ENCODE measurements at places on chromosomes 4 and X.

- no peak for DNase-seq
Measured at GRCh38 chr4:146336410-146336807, 122.1 kb downstream of the REELD1 start.

GRCh38 chr4:4803216-4803911 lies 56.1 kb upstream of the MSX1 start:
- DNase-seq: no peak

GRCh38 chrX:105375816-105376215 lies 155.3 kb upstream of the TEX13A start:
- DNase-seq: peak; percentile 1

DNA sequence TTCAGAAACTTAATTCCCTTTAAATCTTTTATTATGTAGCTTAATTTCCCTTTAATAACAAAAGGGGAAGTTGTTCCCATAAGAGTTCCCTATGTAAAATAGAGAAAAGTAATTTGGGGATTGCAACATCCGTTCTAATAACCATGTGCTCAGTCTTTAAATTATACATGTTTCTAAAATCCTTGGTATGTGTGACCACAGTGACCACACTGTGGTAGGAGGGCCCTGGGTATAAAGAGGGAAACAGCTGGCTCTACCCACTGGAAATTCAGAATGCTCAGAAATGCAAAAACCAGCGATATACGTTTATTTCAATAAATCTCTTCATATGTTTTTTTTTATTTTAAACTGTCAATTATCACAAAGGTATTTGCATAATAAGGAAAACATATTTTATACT lies 219.1 kb downstream of the FGF13 start:
- no peak for DNase-seq

DNA sequence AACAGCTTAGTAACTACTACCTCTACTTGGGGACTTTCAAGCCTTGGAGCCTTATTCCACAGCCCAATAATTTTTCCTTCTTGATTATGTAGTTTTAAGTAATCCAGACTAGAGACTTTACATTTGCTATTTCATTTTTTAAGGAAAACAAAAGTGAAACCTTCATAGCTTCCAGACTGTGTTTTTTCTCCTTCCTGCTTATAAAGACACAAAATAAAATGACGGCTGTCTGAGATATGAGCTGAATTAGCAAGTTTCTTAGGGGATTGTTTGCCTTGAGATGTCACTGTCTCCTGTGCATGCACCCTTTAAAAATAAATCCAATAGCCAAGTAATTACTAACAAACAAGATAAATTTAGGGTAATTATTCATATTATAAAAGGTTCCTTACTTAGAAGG lies 78.8 kb upstream of the PACRGL start:
- DNase-seq: no peak

DNA sequence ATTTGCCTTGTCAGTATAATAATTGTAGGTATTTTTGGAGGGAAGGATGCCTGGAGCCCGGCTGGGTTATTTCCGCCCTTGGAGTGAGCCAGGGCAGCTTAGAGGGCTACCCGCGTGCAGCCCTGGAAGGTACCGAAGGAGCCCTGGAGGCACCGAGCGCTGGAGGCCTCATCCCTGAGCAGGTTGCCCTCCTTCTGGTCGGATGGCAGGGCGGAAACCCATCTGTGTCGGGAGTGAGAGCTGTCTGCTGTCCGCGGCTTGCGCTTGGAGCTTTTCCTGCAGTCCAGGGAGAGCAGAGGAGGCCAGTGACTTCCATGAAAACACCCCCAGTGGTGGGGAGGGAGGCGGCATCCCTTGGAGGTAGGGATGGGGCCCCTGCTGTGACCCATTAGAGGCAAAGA lies 122.1 kb downstream of the TBL1X start:
- no peak for DNase-seq

- no peak for DNase-seq
Measured at GRCh38 chrX:110402850-110403221, 44.2 kb downstream of the RTL9 start.

- DNase-seq: no peak
Measured at GRCh38 chr4:182536221-182536811, 293.1 kb downstream of the TENM3 start.

- DNase-seq: no peak
Measured at GRCh38 chr4:139630991-139631390, 34.6 kb upstream of the MGST2 start.

DNA sequence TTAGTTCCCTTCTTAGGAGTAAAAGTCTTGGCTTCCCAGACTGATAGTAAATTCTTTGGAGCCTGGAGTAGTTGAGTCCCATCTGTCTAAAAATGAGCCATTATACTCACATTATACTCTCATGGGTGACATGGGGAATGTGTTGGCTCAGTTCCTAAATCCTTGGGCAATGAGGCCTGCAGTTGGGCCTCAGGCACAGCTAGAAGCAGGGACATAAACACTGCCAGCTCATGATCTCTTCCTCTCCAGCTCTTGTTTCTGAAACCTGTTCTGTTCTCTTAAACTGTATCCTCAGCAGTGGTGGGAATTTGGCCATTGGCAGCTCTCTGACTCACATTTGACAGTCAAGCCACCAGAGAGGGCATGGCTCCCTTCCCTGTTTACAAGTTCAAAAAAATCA lies 212.5 kb downstream of the SPATA18 start:
- DNase-seq: no peak

DNA sequence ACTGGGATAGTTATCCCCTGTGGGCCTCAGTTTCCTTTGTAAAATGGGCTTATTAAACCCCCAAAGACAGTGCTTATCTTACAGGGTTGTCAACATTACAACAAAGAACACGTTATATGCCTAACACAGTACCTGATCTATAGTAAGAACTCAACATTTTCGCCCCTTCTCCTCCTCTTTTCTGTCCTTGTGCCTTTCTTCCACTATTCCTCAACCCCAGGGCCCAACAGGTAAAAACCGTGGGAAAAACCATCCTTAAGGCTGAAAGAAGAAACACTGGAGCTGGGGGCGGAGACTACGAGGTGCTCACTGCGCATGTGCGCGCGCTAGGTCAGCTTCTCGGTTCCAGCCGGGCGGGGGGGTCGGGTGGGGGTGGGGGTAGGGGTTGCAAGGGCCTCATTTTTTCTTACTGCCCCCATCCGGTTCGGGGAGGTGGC lies 426 bp upstream of the XIAP start:
- DNase-seq: no peak

DNA sequence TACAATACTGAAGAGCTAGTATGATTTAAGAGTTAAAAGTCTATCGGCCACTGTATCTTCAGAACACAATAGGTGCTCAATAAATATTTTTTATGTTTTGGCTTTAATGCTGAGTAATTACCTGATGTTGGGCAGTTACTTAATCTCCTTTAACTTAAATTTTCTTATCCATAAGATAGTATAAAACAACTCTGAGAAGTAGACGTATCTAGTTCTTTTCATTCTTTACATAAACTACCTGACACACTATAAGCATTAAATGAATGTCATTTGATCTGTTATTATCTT lies 22.9 kb downstream of the ELF2 start:
- no peak for DNase-seq

DNA sequence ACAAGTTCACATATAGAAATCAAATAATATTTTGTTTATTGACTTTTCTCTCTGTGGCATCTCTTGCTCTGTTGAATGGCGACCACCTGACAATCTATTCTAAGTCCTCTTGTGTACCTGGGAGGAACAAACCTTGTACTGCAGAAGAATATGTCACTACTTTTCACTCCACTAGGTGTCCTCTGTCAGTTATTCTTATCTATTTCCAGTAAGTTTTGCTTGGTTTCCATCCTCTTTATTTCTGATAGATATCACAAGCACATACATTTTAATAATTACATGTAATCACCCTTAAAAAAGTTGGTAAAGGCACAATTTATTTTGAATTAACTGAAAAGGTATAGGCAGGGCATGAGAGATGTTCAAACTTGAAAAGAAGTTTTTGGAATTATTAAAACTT lies 238.4 kb downstream of the SNCA start:
- DNase-seq: no peak

DNA sequence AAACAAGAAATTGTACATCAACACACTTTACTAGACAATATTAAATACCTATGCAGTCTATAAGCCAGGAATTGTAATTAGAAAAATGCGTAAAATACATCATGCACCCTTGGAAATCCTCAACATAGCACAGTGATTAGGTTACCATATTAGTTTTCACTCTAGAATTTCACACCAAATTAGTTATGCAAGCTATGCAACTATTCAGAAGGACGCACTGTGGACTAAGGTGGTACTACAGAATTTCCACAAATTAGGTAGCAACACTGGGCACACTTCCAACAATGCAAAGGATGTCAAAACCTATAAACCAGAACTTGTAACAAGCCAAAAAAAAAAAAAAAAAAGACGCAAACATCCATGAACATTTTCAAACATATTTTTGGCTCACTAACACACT lies 71.1 kb upstream of the ZCCHC13 start:
- DNase-seq: no peak

DNA sequence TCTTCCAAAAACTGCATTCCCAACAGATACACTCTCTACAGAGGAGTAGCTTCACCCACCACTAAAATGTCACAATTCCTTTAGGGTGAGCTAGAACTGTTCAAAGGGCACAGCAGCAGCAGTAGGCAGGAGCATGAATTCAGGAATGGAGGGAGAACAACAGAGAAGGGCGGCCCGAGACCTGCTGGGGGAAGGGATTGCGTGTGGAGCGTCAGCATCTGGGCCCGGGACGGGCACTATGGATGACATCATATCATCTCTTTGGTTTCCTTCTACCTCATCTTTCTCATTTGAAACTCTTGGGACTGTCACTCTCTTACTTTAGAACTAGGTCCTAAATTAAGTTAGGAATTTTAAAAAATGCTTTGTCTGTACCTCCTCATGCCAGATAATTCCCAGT lies 95.0 kb downstream of the PHOX2B start:
- no peak for DNase-seq

GRCh38 chrX:2608638-2609430 lies 82.3 kb upstream of the CD99 start:
- peak; percentile 91 for DNase-seq

GRCh38 chrX:9555354-9555753 lies 90.5 kb downstream of the TBL1X start:
- no peak for DNase-seq

- no peak for DNase-seq
Measured at GRCh38 chrX:148382983-148383382, 117.4 kb upstream of the AFF2 start.

- peak; percentile 33 for DNase-seq
Measured at GRCh38 chr4:98996056-98996764, 689 bp downstream of the METAP1 start.

- DNase-seq: no peak
Measured at GRCh38 chr4:174561560-174561959, 39.3 kb upstream of the HPGD start.

- DNase-seq: no peak
Measured at GRCh38 chr4:168451744-168452390, 28.4 kb downstream of the DDX60L start.

DNA sequence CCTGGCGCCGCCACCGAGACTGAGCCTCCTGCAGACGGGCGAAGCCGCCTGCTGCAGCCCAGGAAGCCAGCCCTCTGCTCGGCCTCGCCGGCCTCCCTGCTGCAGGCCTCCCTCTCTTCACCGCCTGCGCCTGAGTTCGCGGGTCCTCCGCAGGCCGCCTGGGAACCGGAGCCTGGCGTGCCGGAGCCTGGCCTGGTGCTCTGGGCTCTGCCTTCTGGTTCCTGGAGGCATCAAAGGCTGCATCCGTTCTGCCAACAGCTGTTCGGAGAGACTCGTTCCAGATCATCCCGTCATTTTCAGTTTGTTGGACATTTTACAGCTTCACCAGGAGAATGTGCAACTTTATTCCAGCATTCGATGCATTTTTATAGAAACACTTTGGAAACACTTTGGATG lies 178.0 kb downstream of the DCLK2 start:
- DNase-seq: no peak

GRCh38 chrX:42176789-42177188 lies 253.4 kb upstream of the CASK start:
- no peak for DNase-seq

GRCh38 chrX:20374450-20374849 lies 107.7 kb upstream of the RPS6KA3 start:
- no peak for DNase-seq

DNA sequence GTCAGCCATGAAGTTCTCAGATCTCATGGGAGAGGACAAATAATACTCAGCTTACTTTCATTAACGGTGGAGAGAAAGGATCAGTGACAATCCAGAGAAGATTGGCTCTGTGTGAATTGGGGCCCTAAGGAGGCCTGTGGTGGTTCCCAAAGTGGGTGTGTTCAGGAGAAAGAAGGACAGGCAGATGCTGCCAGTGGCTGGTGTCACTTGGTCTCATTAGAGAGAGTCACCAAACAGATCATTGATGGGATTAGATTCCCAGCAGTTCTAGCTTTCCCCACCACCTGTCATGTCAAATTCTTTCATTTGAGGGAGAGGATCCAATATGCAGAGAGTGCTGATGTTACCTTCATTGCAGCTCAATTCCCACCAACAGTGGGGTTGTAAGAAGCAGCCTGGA lies 8.0 kb downstream of the SMPX start:
- no peak for DNase-seq

- DNase-seq: no peak
Measured at GRCh38 chrX:23782455-23782854, 518 bp upstream of the SAT1 start.
